A673 (cell line): ENCODE measurements at places on chromosomes 16 and 17.
A peak's percentile ranks its signal among the peaks of the same experiment; 100 is the strongest.

GRCh38 chr17:82659886-82660285 lies 11.6 kb upstream of the WDR45B start:
- DNase-seq = no peak

DNA sequence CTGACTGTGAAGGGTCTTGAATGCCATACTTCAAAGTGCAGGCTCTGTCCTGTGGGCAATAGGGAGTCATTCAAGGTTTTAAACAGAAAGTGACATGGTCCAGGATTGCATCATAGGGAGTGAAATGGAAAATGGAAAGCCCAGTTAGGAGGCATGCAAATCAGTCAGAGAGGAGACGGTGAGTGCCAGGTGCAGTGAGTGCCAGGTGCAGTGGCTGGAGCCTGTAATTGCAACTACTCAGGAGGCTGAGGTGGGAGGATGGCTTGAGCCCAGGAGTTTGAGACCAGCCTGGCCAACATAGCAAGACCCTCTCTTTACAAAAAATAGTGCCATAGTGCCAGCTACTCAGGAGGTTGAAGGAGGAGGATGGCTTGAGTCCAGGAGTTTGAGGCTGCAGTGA lies 35.2 kb upstream of the SIAH1 start:
- no peak for DNase-seq

GRCh38 chr16:11160676-11161115 lies 95.3 kb downstream of the SOCS1 start:
- no peak for DNase-seq

- no peak for DNase-seq
Measured at GRCh38 chr17:82503094-82503727, 16.3 kb upstream of the FOXK2 start.

DNA sequence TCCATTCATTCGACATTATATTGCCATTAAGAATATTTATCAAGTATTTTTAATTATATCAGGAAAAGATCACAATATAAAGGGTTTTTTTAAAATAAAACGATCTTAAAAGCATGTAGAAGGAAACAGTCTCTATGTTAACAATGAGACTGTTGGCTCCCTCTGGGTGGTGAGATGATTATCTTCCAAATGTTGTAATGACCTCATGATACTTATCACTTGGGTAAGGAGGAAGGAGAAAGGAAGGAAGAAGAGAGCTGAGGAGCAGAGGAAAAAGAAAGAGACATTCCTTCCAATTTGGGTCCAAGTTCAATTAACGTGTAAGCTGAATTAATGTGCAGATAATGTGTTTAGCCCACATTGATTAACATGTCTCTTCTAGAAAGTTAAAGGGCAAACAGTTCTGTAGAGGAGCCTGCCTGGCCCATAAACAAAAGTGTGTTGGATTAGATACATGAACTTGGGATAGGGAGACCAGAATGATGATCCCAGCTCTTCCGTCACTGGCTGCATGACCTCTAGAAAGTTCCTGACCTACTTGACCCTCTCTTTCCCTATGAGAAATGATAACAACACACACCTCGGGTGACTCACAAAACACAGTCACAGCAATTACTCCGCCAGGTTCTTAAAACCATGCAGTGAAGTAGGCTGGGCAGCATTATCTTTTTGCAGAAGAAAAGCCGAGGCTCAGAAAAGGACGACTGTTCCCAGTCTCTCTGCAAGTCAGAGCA lies 32.0 kb downstream of the PIMREG start:
- DNase-seq = peak; percentile 45

- peak; percentile 46 for DNase-seq
Measured at GRCh38 chr17:48442819-48443218, 12.8 kb upstream of the SKAP1 start.

DNA sequence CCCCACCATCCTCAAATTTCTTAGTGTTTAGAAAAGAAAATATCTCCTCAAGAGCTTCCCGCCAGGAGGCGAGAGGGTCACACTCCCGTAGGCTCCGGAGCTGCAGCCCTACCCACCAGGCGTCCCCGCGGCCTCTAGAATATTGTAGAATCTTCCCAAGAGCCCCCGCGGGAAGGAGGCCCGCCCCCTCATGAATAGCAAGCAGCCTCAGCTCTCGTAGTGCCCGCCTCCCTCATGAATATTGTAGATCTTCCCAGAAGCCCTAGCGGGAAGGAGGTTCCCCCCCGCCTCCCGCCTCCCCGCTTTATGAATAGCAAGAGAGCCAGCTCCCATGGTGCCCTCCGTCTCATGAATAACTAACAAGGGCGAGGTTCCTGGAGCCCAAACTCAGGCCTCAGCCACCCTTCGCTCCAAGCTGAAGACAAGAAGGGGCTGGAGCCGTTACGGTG lies at the start of gene FBXO47:
Gene FBXO47 (minus strand): TSS at position 114 of the 449 bp plus-strand sequence. CDS start 4,378 bp downstream, outside the sequence.
- DNase-seq = peak; percentile 73

DNA sequence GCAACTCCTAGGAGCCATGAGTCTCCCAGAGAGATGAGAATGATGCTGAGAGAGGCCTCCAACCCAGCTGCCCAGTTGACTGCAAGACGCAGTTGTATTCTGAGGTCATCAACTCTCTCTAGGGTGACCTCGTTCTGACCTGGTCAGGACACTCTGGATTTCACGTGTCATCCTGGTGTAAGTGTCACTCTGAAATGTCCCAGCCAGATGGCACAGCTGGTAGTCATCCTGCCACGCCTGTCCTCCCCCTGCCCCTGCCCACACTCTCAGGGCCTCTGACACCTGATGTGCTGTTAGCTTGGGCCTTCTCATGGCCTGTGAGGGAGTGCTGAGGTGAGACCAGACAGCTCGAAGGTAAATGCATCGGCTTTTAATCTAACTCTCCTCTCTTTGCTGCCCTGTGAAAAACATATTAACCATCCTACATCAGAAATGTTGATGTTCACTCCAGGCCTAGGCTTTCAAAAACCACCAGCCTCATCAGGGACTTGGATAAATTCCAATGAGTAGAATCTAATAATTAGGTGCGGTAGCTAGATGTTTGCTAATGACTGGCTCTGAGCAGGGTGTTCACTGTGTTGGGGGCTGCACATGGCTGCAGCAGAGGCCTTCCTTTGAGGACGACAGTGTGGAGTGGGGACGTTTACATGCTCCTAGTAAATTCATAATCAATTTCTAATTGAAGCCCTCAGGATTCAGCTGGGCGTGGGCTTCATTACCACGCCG lies 13.8 kb downstream of the MLYCD start:
- DNase-seq = no peak

DNA sequence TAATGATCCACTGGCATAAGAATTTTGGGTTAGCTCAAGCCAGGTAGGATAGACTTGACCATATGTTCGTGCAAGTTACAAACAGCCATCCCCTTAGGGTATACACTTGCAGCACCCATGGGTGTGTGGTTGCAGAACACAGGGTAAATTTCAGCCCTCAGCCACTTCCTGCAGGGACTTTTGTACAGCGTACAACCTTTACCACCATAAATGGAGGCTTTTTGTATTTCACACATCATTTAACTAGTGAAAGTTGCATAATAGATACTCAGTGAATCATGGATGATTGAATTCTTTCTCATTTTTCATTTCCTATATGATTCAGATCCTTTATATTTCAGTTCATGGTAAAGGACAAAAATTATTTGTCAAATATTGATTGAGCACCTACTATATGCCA lies 473.9 kb downstream of the CDH13 start:
- no peak for DNase-seq
